Activated T-helper 17 cell treated with anti-CD3 and anti-CD28 coated beads, Interleukin-2, amount 50 U/mL, for 72 hours (primary cell): ENCODE measurements at places on chromosomes 4 and X.

DNA sequence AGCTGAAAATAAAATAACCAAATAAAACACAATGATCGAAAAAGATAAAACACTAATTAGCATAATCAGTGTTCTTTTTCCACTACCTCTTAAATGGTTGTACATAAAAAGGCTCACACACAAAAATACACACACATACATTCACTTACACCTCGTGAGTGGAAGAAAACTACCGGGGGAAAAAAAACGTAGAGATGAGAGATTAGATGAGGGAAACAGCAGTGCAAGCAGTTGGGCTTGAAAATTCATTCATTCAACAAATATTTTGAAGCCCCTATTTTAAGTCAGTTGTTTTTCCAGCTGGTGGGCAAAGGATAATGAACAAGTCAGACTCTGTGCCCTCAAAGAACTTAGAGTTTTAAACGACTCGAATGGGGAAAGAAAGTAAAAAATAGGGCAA, 1.0 kb downstream of the TBCK start:
- ATAC-seq: no peak

DNA sequence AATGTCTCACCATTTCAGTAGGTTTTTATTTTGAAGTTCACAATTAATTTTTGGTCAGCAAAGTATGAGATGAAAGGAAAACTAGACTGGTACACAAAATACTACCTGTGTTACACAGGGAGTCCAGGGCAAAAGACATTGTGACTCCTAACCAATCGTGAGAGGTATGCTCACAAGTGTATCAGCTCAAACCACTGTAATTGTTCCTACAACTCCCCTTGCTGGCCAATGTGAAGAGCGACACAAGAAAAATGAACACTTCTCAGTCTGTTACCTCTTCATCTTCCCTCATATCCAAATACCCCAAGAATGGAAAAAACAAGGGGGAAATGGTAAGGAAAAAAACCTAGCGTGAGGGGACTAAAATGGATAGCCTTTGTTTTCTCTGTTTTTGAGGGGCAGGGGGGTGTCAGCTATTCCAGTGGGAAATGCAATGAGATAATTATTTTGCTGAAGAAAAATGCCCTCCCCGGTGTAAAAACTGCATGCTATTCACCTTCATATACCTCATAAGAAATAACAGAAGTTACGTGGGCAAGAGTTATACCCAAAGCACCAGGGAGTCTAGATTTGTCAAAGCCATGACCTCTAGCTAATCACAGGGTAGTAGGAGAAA, 30.6 kb upstream of the NSUN7 start:
- ATAC-seq: peak; percentile 35

DNA sequence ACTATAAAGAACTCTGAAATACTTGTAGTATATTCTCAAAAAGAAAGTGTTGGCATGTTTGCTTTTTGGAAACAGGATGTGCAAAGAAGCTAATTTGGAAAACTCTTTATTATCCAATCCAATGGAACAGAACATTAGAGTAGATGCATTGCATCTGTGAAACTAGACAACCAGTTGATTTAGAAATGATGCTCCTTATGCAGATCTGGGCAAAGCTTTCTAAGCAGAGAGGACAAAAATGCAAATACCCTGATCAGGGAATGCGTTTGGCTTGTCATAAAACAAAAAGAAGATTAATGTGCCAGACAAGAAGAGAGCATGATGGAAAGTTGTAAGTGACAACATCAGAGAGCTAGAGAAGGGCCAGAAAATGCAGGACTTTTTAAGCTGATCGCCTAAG, 142.3 kb downstream of the RCHY1 start:
- no peak for ATAC-seq

GRCh38 chrX:70168238-70169188, 8.8 kb upstream of the DGAT2L6 start:
- no peak for ATAC-seq

- ATAC-seq: no peak
Measured at GRCh38 chr4:94798808-94799207, 41.1 kb downstream of the BMPR1B start.

- ATAC-seq: no peak
Measured at GRCh38 chr4:81509822-81510221, 38.1 kb upstream of the RASGEF1B start.

DNA sequence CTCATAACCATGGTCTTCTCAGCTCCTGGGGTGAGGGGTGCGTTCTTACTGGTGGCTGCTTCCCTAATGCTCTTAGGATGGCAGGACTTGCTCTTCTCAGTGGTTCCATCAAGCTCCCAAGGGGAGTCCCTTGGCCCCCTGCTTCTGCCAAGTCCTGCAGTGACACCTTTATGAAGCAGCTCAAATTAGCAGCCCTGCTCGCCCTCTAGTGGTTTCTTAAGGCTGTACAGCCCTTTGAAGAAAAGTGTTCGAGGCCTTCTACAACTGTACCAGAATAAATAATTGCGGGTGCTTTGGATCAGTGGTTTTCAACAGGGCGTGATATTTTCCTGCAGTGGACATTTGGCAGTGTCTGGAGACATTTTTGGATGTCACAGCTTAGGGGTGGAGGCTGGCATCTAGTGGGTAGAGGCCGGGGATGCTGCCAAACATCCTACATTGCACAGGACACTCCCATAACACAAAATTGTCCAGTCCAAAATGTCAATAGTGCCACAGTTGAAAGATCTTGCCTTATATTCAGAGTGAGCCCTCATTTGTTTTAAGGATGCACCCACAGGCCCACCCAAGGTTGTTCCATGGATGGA, 204.7 kb upstream of the S100G start:
- ATAC-seq: peak; percentile 50

GRCh38 chrX:21745756-21746155, 12.2 kb downstream of the SMPX start:
- no peak for ATAC-seq

- ATAC-seq: no peak
Measured at GRCh38 chrX:40179283-40179682, 81.5 kb upstream of the BCOR start.

- ATAC-seq: no peak
Measured at GRCh38 chr4:1601533-1601835, 82.6 kb downstream of the FAM53A start.

DNA sequence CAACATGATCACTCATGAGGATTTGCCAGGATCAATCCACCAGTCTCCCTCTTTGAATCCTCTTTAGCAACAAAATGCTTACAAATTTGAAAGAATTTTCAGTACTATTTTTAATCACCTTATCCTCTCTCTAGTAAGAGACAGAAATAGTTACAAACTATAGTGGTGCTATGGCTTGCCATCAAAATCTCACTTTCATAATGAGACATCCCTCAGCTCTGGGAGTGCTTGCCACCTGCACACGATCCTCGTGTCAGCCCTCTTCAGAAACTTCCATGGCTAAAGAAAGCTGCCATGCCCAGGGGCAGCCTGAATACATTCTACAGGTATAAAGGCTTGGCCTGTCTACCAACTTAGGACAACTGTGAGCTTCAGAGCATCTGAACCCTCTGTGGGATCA, 5.1 kb upstream of the DHX15 start:
- ATAC-seq: peak; percentile 75

GRCh38 chr4:8188085-8188484, 11.0 kb upstream of the SH3TC1 start:
- no peak for ATAC-seq

DNA sequence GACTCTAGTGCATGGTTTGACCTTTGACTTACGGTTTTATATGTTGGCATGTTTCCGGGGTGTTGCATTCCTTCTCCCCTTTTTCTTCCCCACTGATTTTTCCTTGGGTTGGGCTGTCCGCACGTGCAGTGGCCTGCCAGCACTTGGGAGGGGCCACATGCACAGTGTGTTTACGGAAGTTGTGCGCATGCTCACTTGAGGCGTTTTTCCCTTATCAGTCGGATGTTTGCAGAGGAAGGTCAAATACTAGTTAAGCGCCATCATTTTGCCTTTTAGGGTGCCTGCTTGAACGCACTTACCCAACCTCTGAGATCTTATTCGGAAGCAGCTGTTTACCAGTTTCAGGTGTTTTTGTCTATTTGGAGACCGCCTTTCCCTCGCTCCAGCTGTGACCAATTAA, 653.9 kb upstream of the AADAT start:
- ATAC-seq: no peak

- ATAC-seq: no peak
Measured at GRCh38 chr4:142091691-142092182, 455.4 kb downstream of the IL15 start.

DNA sequence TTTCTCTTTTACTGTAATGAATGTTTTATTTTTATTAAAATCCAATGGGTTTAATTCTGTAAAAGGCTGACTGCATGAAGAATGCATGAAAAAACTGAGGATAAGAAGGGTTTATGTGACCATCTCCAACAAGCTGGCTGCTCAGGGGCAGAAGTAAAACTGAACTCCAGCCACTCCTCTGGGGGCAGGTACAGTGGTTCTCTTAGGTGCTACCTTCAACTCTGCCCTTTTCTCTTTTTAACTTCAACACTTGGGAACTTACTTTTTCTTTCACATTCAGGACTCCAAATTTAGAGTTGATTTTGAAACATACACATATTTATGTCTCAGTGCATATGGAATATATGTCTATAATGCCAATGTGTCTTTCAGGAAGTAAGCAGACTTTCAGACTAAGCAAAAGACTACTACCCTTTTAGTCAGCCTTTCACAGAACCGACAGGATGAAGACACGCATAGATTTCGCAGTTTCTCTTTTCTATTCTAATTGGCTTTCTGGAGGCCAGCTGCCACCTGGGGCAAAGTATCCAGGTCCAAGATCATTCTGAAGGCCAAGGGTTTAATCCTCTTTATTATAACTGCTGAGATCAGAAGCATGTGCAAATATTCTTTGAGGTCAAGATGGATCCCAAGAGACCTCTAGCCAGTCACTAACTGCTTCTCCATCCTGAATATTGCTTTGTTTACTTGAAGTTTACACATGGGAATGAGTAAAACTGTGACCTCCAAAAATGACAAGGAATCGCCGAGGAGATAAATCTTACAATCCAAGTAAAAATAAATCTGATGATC, 30.7 kb downstream of the HS3ST1 start:
- no peak for ATAC-seq

DNA sequence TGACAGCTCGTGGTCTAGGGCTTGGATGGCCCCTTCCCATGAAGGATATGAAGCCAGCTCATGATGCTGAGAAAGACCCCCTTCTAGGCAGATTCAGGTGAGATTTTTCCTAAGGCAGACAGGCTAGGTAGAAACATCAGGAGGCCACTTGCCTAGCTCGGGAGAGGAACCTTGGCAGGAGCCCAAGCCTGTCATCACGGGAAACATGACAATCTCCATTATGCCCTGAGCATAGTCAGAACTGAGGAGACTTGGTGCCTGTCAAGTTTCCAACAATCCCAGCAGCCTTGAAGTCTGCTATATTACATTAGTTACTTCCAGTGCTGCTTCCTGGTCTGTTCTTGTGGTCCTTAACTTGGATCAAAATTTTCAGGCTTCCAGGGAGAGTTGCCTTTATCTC, 18.7 kb upstream of the WDR1 start:
- ATAC-seq: no peak

GRCh38 chr4:76757418-76757939, 140.5 kb downstream of the SOWAHB start:
- ATAC-seq: no peak

GRCh38 chr4:80454040-80454439, 118.5 kb downstream of the CFAP299 start:
- ATAC-seq: no peak

DNA sequence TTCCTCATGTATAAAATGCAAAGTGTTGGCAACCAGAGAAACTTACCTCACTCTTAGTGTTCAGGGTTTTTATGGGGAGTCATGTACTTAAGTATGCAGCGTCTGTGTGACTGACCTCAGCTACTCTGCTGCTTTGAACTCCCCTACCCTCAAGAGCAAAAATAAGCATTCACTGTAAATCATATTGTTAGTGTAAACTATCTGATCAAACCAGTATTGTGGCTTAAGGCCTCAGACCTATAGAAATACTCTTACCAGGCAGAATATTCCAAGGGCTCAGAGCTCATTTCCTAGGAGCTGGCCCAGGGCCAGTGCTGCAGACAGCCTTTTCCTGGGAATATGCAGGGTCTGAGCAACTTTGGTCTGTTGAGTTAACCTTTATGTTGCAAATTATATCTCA, 453.1 kb downstream of the CCSER1 start:
- ATAC-seq: no peak

- no peak for ATAC-seq
Measured at GRCh38 chr4:10963958-10964703, 279.6 kb upstream of the CLNK start.

DNA sequence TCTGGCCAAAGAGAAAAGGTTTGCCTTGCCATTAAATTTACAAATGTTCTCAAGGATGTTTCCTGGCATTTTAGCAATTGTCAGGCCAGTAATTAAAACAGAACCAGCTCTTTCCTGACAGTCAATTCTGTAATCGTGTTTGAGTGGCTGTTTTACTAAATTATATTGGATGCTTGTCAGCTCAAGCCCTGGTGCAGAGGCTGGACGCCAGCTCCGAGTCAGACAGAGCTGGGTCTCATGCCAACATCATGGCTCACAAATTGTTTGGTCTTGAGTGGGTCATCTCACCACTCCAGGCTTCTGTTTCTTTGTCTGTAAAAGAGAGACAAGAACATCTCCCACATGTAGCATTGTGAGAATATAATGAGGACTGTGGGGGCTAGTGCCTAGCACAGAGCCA, 190.3 kb upstream of the PSAPL1 start:
- ATAC-seq: no peak

DNA sequence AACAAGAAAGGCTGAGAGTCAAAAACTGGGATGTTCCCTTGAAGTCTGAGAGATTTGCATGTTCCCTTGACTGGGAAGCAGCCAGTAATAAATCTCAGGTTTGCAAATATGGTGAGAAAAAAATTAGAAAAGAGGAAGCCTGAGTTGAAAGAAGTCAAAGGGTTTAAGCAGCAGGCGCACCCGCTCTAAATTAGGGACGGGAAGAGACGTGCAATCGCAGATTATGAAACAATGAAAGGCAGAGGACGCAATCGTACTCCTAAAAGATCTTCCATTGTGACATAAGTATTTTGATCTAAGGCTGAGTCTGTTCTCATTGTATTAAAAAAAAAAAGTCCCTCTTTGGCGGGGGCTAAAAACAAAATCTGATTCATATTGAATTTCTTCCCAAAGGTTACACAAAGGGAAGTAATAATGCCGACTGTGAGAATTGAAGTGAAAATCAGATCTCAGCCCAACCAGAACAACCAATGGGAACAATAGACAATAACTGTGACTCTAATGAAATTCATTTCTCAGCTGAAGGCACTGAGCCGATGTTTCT, 28.2 kb downstream of the SAT1 start:
- no peak for ATAC-seq

- no peak for ATAC-seq
Measured at GRCh38 chr4:1204828-1205585, 32.6 kb upstream of the SPON2 start.

GRCh38 chr4:3226467-3226866, 22.5 kb upstream of the MSANTD1 start:
- no peak for ATAC-seq
